Vagina (tissue), 2 donors: ENCODE measurements at places on chromosomes 5 and 9.

DNA sequence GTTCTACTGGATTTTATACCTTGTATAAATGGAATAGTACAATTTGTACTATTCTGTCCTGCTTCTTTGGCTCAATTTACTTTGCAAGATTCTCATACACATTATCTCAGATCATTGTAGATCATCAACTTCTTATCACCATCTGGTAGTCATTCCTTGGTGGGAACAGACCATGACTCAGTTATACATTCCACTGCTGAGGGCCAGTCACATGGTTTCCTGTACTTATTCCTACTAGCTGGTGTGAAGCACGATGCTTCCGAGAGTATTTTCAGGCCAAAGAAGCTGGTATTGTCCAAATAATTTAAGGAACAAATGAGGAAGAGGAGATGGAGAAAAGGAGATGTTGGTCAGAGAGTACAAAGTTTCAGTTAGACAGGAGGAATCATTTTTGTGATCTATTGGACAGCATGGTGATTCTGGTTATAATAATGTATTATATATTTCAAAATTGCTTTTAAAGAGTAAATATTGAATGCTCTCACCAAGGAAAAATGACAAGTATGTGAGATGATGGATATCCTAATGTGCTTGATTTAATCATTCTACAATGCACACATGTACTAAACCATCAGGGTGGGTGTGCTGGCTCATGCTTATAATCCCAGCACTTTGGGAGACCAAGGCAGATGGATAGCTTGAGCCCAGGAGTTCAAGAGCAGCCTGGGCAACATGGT is 124.1 kb downstream of the SYK start:
- DNase-seq = no peak

GRCh38 chr5:115992848-115993350 is 30.6 kb downstream of the LVRN start:
- no peak for DNase-seq

- no peak for DNase-seq
These were observed 137.5 kb downstream of the CPLANE1 start for GRCh38 chr5:37111426-37112382.

GRCh38 chr9:134741846-134742245 is 100.2 kb downstream of the COL5A1 start:
- DNase-seq = no peak

- DNase-seq = no peak
These were observed 130.3 kb downstream of the CDC42SE2 start for GRCh38 chr5:131394128-131394527.

DNA sequence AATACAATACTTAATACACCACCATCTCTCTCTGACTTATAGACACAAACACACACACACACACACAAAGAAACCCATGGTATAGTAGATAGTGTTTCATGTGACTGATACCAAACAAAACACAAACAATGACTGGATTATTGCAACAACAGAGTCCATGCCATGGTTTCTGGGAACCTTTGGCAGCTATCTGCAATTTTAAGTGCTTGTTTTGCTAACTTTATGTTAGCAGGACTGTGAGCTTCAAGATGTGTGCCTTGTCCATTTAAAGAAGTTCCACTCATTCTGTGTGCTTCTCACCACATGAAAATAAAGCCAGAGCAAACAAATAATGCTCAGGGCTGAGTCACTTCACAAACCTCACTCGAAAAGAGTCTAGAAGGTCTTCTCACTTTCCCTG is 15.1 kb upstream of the LURAP1L start:
- no peak for DNase-seq

GRCh38 chr5:26940994-26941393 is 97.4 kb downstream of the CDH9 start:
- no peak for DNase-seq

DNA sequence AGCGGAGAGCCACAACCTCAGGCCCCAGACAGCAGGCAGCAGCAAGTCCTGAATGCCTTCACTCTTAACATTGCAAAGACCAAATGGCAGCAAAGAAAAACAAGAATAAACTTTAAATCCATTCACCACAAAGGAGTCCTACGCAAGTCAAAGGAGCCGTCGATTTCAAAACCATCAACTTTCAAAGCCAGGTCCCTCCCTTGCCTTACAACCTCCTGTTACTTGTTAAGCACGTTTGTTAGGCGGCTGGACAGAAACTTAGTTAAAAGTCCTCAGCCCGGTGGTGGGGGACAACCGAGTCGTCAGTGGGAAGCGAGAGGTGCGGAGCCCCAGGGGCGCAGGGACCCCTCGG is 938 bp downstream of the LPAR1 start:
- DNase-seq = no peak

DNA sequence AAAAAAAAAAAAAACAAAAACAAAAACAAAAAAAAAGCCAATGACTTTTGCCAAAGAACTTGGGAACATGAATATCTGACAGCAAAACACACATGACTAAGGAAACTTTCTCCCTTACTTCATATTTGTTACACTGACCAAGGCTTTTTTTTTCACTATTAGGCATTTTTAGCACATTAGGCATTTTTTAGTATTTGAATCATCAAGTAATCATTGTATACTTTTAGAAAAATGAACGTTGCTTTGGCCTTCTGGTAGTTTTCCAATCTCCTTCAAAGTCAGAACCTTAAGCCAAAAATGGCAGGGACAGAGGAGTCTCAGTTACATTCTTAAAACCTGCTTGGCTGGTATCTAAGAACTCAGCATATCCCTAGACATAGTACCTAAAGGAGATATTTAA is 19.3 kb downstream of the NREP start:
- no peak for DNase-seq

DNA sequence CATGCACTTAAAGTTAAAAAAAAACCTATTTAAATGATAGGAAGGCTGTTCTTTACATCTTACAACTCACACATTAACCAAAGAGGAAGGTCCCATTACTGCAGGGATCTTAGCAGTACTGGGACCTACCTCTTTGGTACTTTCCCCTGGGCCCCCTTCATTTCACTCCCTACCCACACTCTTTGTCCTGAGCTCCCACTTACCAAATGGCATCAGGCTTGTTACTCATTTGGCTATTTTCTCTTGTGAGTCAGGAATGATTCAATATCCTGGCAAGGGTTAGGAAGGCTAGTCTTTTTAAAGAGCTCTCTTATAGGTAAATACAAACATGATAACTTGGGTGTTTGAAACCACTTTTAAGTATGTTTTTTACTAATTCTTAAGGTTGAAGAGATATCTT is 117.4 kb upstream of the ELL2 start:
- DNase-seq = no peak

- DNase-seq = no peak
These were observed 200.8 kb downstream of the MAT2B start for GRCh38 chr5:163706053-163706771.

GRCh38 chr5:61493973-61494372 is 161.9 kb downstream of the ZSWIM6 start:
- DNase-seq = no peak

DNA sequence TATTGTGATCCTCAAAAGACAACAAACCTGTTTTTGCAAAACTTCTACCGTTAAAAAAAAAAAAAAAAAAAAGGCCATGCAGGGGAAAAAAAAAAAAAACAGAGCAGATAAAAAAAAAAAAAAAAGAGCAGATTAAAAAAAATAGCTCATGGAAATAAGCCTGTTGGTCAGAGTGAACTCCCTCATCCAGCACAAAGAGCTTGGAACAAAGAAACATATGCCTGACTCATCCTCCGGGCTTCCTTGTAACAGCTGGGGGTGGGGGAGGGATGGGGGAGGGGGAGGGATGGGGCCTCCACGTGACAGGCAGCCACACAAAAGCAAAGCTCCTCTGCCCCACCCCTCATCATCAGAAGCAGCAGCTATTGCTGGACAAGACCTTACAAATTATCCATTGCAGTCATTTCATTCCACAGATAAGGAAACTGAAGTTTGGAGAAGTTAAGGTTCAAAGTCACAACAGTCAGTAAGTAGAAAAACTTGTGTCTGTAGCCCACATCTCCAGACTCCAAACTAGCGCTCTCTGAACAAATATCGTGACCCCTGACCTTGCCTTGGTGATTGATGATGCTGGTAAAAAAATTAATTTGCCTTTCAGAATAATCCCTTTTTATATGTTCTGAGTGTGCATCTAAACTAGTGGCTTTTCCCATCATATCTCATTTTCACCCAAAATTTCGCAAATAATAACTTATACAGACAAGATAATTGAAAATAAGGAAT is 38.9 kb downstream of the SLC35D2 start:
- DNase-seq = peak; percentile 98

- no peak for DNase-seq
These were observed 18.6 kb upstream of the MTMR12 start for GRCh38 chr5:32331217-32331934.

- DNase-seq = no peak
These were observed 42.4 kb upstream of the ZBED3 start for GRCh38 chr5:77129391-77129990.

DNA sequence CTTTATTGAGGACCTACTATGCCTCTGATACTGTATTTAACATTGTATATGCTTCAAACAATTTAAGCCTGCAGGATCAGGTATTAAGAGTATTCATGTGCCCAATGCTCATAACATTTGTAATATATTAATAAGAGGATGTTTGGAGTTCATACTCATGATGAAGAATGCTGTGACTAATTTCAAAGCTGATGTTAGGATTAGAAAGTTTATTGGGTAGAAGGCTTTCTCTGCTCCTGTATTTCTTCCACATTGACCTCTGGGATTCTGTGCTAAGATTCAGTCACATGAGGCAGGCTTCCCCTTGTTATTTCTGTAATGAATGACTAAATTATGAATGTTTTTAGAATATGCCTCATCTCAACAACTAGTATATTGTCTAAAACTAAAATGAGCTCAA is 456.4 kb downstream of the NFIB start:
- no peak for DNase-seq

- DNase-seq = no peak
These were observed 53.4 kb upstream of the POMT1 start for GRCh38 chr9:131449276-131449675.

DNA sequence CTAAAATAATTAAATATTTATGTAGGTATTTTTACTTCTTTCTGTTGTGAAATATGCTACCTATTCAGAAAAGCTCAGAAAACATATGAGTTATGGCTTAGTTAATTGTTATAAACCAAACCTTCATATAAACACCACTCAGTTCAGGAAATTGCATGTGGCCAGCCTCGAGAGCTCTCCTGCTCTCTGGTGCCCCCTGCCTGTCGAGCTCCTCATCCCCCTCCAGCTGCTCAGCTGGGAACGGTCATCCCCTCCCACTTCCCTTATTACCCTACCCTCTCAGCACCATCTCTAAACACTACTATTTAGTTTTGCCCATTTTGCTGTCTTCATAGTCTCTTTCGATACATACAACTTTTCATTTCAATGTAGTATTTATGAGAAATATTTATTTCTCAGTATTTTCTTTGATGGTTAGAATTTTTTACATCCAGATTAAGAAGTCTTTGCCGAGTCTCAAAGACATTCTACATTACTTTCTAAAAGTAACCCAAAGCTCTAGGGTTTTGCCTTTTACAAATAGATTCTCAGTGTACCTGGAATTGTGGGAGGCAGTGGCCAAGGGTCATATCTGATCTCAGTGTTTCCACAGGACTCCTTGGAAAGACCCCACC is 51.2 kb upstream of the SEMA4D start:
- no peak for DNase-seq

GRCh38 chr5:38426490-38426889 is 130.0 kb downstream of the LIFR start:
- no peak for DNase-seq

GRCh38 chr5:168135897-168136296 is 155.5 kb upstream of the WWC1 start:
- no peak for DNase-seq

- DNase-seq = no peak
These were observed 266.6 kb downstream of the SMARCA2 start for GRCh38 chr9:2281803-2282185.

DNA sequence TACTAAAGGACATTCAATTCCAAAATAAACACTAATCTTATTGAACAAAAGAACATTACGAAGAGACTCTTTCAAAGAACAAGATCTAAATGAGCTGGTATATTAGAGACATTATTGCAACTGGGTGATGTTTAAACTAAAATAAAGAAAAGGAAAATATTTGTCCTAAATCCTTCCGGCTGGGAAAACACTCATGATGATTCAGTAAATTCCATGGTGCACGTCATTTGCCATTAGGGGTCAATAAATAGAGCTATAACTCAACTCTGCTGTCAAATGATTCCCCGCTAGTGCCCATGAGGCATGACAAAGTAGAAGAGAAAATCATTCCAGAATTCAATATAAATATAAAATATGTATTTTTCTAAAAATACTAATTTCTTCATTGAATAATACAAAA is 565.5 kb upstream of the TUSC1 start:
- no peak for DNase-seq

DNA sequence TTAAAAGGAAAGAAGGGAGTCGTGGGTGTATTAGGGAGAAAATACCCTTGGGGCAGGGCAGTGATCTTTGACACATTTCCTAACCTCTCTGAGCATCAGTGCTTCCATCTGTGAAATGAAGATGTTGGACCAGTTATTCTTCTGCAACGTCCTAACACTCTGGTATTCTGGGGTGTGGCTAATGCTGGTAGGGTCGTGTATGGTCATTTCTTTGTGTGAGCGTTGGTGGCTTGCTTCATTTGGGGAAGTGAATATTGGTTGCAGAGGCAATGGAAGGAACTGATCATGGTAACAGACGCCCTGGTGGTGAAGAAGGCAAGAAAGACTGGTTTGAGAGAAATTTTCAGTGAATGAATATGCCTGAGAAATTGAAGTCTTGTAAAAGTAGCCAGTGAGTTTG is 67.9 kb upstream of the TTC23L start:
- DNase-seq = no peak

- DNase-seq = no peak
These were observed 600.5 kb downstream of the NR2F1-AS1 start for GRCh38 chr5:92980491-92980890.

DNA sequence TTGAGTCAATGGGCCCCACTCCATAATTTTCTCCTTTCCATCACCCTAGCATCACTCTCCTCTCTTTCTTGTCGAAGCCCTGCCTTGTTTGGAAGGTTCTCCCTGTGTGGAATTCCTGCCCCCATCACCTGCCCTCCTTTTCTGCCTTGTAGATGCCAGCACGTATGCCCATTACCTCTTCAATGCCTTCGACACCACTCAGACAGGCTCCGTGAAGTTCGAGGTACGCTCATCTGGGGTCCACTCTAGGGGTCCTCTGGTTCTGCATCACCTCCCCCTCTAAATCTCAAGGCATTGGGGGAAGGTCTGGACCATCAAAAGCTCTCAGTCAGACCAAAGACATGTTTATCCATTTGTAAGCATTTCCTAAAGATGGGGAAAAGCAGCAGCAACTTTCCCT is 61.8 kb upstream of the GABRP start:
- DNase-seq = no peak

DNA sequence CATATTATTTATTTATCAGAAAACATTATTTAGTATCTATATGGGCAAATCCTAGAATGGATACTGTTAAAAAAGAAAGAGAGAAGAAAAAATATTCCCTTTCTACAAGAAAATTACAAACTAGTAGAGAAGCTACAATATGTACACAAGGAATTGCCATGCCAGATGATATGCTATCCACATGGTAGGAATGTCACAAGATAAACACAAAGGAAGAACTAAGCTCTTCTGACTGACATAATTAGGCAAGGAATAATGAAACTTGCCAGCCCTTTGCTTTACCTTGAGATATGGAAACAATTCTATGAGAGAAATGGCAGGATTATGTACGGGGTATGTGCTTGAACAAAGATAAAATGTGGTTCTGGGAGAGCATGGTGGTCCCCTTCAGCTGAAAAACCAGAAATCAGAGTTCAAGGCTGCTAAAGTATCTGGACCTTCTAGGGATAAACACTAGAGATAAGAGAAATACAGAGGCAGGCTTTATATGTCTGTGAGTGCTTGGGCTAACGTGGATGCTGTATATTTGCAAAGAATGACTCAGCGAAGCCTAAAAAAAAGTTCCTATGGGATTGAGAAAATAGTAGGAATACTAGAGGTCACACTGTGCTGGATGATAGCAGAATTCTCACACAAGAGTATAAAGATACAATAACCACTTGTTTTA is 451.6 kb downstream of the TLE1 start:
- no peak for DNase-seq
